ENCODE measurements at places on chromosomes 13 and 19. TPM values are rescaled to one million over a fixed set of nuclear protein-coding genes. Genes with fewer than 3 reads are reported as not detected.

The KRTDAP gene
- polyA plus RNA-seq = 2.7 TPM

The YIF1B gene
- polyA plus RNA-seq = 82.8 TPM

The MAMSTR gene
- 2.5 TPM for polyA plus RNA-seq

The NDUFS7 gene
- 201 TPM for polyA plus RNA-seq

The DNAAF3 gene
- 9.0 TPM for polyA plus RNA-seq

The TUBB4A gene
- polyA plus RNA-seq = 34.6 TPM

The PTPRH gene
- 0.16 TPM for polyA plus RNA-seq

The ELAVL3 gene
- 0.63 TPM for polyA plus RNA-seq

The NPAS1 gene
- polyA plus RNA-seq = 9.7 TPM

The THSD8 gene
- 42.2 TPM for polyA plus RNA-seq

The MCEMP1 gene
- polyA plus RNA-seq = not detected

The LRRC25 gene
- 0.14 TPM for polyA plus RNA-seq

The KLK2 gene
- not detected for polyA plus RNA-seq

The CLDND2 gene
- polyA plus RNA-seq = 12.1 TPM

The IGSF23 gene
- not detected for polyA plus RNA-seq

The LRP3 gene
- polyA plus RNA-seq = 4.3 TPM

The KLK10 gene
- polyA plus RNA-seq = 6.1 TPM

The CYP2F1 gene
- 1.1 TPM for polyA plus RNA-seq

The THSD1 gene
- polyA plus RNA-seq = 0.07 TPM

The ANGPTL4 gene
- polyA plus RNA-seq = 1.9 TPM

The KLF1 gene
- polyA plus RNA-seq = 0.74 TPM

The NOTCH3 gene
- 24.3 TPM for polyA plus RNA-seq

The EHD2 gene
- 6.6 TPM for polyA plus RNA-seq

The CLEC17A gene
- polyA plus RNA-seq = 0.21 TPM

The ZNF223 gene
- 3.3 TPM for polyA plus RNA-seq

The CAPS gene
- polyA plus RNA-seq = 2.5 TPM

The PGLYRP1 gene
- polyA plus RNA-seq = not detected

The ZNF345 gene
- polyA plus RNA-seq = 5.2 TPM

The LYL1 gene
- 0.77 TPM for polyA plus RNA-seq

The BRCA2 gene
- polyA plus RNA-seq = 38.7 TPM

The SULT2A1 gene
- polyA plus RNA-seq = not detected

The WDR62 gene
- polyA plus RNA-seq = 14.1 TPM

The BLVRB gene
- 43.7 TPM for polyA plus RNA-seq

The SIRT2 gene
- polyA plus RNA-seq = 2.7 TPM

The SYDE1 gene
- polyA plus RNA-seq = 4.1 TPM

The TUBA3C gene
- not detected for polyA plus RNA-seq

The YJEFN3 gene
- polyA plus RNA-seq = 3.7 TPM

The CYP2A6 gene
- not detected for polyA plus RNA-seq

The ONECUT3 gene
- polyA plus RNA-seq = not detected

The CLC gene
- polyA plus RNA-seq = 0.63 TPM

The NLRP9 gene
- not detected for polyA plus RNA-seq

The KLC3 gene
- polyA plus RNA-seq = 3.1 TPM

The FCER2 gene
- polyA plus RNA-seq = 0.29 TPM

Data from GM23338 (cell line).